Activated B cell treated with CpG ODN at 0.5 μM for 24 hours (primary cell): ENCODE measurements at places on chromosomes 2 and 18.

GRCh38 chr2:101985793-101986164, 6.0 kb upstream of the IL1R2 start:
- no peak overlapping the region for H3K27ac ChIP-seq
- peaks cover 3% of the 10 kb centered on the region for H3K27me3 ChIP-seq
- DNase-seq = no peak
- no peaks in the 10 kb centered on the region for H3K36me3 ChIP-seq

DNA sequence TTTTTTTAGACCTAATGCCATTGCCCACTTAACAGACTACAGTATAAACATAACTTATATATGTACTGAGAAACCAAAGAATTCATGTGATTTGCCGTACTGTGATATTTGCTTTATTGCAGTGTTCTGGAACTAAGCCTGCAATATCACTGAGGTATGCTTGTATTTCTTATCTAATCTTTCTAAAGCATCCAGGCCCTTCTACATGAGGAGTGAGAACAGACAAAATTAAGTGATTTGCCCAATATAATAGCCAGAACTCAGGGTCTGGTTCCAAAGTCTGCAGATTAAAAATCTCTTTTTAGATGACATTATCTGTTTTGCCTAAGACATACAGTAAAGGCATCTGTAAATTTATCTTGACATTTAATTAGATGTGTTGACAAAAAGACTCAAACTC, 41.9 kb downstream of the BMPR2 start:
- no peak overlapping the region for H3K4me3 ChIP-seq
- peaks cover 1% of the 10 kb centered on the region for H3K27me3 ChIP-seq
- no peak for DNase-seq
- H3K36me3 ChIP-seq = peaks cover 6% of the 10 kb centered on the region

DNA sequence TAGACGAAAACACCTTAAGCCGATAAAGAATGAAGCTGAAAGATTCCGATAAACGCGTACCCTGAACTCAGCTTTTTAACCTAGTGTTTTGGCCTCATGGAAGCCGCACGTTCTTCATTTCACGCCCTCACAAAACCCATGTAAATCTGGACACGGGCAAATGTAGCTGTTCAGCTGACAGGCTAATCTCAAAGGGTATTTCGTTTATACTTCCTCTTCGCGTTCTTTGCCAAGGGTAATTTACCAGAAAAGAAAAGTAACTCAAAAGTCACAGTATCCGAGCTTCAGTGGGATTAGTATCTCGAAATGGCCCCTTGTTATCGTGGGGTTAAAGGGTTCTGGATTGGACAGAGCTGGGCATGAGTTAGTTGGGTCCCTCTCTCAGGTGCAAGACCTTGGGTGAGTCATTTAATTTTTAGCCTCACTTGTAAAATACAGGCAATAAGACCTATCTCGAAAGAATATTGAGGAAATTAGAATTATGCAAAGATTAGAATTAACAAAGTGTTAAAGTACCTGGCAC, 22.0 kb upstream of the STPG4 start:
- no peaks in the 10 kb centered on the region for H3K27me3 ChIP-seq
- DNase-seq = no peak
- peak overlapping the region; percentile 97 for H3K4me3 ChIP-seq
- peaks cover 55% of the 10 kb centered on the region for H3K4me1 ChIP-seq
- peaks cover 23% of the 10 kb centered on the region for H3K36me3 ChIP-seq
- peak overlapping the region; percentile 100 for H3K27ac ChIP-seq

- H3K27ac ChIP-seq = no peak overlapping the region
- no peak for DNase-seq
- H3K4me3 ChIP-seq = no peak overlapping the region
- H3K27me3 ChIP-seq = no peaks in the 10 kb centered on the region
- peaks cover 63% of the 10 kb centered on the region for H3K4me1 ChIP-seq
Measured at GRCh38 chr2:70477441-70477844, 76.2 kb downstream of the TGFA start.

- no peak for DNase-seq
- H3K36me3 ChIP-seq = no peaks in the 10 kb centered on the region
- H3K4me1 ChIP-seq = peaks cover 17% of the 10 kb centered on the region
- H3K27me3 ChIP-seq = peaks cover 5% of the 10 kb centered on the region
- H3K4me3 ChIP-seq = no peak overlapping the region
Measured at GRCh38 chr2:202169131-202169530, 69.3 kb downstream of the SUMO1 start.

- no peaks in the 10 kb centered on the region for H3K36me3 ChIP-seq
- DNase-seq = no peak
- H3K4me1 ChIP-seq = no peaks in the 10 kb centered on the region
- no peak overlapping the region for H3K27ac ChIP-seq
- H3K4me3 ChIP-seq = no peak overlapping the region
Measured at GRCh38 chr2:98334439-98335078, 11.7 kb upstream of the CNGA3 start.

DNA sequence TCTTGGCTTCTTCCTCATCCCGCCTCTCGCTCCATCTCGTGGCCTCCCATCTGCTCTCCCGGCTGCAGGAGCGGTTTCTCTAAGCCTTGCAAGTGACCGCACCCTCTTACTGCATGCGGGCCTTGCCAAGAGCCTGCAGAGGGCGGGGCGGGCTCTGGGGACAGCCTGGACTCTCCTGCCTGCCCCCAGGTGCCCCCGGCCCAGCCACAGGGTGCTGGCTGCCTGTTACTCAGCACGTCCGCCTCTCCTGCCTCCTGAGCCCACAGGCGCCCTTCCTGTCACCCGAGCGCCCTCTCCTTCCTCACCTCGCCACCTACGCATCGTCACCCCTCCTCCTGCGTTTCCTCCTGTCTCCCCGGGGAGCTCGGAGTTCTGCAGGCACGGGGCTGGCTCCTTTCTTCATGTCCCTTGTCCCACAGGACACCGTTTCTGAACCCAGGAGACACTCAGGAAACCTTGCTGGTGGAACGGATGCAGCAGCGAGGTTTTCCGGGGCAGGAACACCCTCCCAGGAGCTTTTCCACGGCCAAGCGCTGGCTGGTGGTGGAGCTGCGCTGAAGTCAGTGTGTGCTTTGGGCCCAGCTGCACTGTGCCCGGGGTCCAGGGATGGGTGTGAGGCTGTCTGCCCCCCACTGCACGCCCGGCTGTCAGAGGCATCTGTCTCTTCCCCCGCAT, 28.5 kb downstream of the HPCAL1 start:
- H3K27me3 ChIP-seq = no peaks in the 10 kb centered on the region
- H3K36me3 ChIP-seq = peaks cover 9% of the 10 kb centered on the region
- DNase-seq = peak; percentile 31
- H3K4me1 ChIP-seq = peaks cover 70% of the 10 kb centered on the region
